ENCODE measurements at places on chromosomes 12 and 14.
A peak's percentile ranks its signal among the peaks of the same experiment; 100 is the strongest.

DNA sequence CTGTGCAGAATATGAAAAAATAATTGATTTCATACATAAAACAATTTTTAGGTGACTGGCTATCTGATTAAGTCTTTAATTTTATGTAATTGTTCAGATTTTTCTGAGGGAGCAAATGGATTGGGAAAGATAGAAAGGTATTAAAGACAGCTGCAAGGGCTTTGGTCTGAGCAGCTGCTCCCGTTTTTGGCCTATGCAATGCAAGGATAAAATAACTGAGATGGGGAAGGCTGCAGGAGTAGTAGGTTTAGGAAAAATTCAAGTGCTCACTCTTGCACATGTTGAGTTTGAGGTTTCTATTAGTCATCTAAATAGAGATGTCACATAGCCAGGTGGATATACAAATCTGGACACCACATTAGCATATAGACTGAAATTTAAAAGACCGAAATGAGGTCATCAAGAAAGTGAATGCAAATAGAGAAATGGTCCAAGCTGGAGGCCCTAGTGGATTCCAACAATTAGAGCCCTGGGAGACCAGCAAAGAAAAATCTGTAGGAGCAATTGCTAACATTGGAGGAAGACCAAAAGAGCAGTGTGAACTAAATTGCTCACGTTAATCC is 144.0 kb downstream of the PPFIA2 start:
- DNase-seq, result no peak

DNA sequence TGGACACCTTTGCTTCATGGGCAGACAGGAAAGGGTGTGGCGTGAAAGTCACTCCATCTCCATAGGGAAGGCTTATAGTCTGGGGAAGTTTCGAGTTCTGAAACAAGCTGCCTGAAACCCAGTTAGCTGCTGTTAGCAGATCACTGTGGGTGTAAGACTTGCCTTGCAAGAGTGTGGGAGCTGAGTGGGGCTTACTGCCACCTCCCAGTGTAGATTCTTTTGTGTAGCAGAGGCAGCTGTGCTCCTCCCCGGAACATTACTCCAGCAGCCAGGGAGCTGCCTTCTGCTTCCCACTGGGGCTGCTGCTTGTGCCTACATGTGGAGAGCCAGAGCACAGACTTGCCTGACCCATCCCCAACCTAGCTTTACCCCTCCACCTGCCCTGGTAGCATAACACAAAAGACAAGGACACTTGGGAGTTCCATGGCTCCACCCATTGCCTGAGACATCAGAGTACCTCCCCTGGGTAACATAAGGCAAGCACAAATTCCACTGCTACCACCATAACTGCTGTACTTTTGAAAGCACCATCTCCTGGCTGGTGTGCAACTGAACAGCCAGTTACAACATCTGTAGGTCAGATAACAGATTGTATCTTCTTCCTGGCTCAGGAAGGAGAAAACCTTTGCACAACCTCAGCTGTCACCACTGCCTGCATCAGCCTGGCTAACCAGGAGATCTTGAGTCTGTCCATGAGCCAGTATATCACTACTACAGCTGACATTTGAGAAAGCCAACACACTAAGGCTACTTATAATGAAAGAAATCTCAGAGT is 69.5 kb downstream of the ADAMTS20 start:
- no peak for DNase-seq

GRCh38 chr12:92847368-92847767 is 81.7 kb downstream of the EEA1 start:
- DNase-seq, result no peak

DNA sequence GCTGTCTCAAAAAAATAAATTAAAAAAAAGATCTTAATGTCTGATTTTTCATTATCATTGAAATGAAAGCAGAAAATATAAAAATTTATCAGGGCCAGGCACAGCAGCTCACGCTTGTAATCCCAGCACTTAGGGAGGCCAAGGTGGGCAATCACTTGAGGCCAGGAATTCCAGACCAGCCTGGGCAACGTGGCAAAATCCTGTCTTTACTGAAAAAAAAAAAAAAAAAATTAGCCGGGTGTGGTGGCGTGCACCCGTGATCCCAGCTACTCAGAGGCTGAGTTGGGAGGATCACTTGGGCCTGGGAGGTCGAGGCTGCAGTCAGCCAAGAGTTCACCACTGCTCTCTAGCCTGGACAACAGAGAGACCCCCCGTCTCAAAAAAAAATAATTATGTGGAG is 37.6 kb upstream of the CLIP1 start:
- DNase-seq, result no peak

GRCh38 chr12:56126732-56127239 is 1.3 kb upstream of the ESYT1 start:
- peak; percentile 7 for DNase-seq

DNA sequence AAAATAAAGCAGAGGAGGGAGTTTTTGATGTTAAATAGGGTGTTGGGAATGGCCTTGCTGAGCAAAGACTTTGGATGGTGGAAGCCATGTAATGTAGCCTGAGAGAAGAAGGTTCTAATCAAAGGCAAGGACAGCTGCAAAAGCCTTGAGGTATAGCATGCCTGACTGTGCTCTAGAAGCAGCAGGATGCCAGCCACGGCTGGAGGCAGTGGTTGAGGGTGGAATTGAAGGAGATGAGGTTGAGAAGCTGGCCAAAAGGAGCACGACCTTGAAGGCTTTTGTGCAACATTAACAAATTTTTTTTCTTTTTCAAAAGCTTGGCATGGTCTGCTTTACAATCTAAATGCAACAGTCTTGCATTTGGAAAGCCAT is 42.3 kb upstream of the CSRP2 start:
- DNase-seq, result no peak

GRCh38 chr12:49825360-49825970 is 2.7 kb downstream of the NCKAP5L start:
- peak; percentile 59 for DNase-seq

- no peak for DNase-seq
These were observed 78.9 kb downstream of the AKAP6 start for GRCh38 chr14:32408018-32408417.

DNA sequence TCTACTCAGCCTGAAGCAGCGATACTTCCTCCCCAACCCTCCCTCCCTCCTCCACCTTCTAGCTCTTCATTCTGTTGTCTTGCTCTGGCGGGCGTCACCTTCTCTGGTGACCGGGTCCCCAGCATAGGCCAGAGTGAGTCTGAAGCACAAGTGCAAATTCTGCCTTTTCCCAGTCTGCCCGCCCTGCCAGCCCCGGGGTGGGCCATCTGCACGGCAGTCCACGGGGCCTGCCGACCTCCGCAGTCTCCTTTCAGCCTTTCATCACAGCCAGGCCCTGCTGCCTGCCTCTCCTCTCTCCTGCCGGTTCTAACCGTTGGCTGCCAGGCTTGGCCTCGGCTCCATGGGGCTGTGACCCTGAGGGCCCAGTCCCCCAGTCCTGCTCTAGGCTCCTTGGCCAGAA is 58.7 kb downstream of the TESC start:
- no peak for DNase-seq

DNA sequence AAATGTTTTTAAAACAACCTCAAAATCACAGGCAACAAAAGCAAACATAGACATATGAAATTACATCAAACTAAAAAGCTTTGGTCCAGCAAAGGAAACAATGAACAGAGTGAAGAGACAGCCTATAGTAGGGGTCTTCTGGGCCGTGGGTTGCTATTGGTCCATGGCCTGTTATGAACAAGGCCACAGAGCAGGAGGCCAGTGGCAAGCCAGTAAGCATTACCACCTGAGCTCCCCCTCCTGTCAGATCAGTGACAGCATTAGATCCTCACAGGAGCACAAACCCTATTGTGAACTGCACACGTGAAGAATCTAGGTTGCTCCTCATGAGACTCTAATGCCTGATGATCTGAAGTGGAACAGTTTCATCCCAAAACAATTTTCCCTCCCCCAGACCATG is 174.0 kb downstream of the DIO2 start:
- DNase-seq, result no peak

DNA sequence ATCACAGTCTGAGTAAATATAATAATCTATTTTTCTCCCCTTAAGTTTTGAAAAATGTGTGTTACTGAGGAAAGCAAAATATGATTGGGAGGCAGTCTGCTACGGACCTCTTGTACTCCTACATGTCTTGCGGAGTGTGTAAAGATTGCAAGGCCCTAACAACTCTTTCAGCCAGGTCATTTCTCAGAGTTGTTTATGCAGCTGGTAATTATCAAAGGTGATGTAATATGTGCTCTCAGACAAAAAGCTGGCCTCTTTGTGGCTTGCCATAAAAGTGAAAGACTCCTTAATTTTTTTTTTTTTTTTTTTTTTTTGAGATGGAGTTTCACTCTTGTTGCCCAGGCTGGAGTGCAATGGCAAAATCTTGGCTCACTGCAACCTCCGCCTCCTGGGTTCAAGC is 40.5 kb upstream of the MON2 start:
- no peak for DNase-seq

DNA sequence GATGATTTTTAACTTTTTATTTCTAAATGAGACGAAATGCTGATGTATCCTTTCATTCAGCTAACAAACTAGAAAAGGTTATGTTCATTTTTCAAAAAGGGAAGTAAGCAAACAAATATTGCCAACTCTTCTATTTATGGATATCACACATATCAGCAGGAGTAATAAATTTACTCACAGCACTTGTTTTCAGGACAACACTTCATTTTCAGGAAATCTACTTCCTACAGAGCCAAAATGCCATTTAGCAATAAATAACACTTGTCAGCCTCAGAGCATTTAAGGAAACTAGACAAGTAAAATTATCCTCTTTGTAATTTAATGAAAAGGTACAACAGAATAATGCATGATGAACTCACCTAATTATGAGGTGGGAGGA is 139.6 kb downstream of the HMGA2 start:
- no peak for DNase-seq

- DNase-seq, result no peak
These were observed 11.3 kb downstream of the KIF26A start for GRCh38 chr14:104149617-104150135.

DNA sequence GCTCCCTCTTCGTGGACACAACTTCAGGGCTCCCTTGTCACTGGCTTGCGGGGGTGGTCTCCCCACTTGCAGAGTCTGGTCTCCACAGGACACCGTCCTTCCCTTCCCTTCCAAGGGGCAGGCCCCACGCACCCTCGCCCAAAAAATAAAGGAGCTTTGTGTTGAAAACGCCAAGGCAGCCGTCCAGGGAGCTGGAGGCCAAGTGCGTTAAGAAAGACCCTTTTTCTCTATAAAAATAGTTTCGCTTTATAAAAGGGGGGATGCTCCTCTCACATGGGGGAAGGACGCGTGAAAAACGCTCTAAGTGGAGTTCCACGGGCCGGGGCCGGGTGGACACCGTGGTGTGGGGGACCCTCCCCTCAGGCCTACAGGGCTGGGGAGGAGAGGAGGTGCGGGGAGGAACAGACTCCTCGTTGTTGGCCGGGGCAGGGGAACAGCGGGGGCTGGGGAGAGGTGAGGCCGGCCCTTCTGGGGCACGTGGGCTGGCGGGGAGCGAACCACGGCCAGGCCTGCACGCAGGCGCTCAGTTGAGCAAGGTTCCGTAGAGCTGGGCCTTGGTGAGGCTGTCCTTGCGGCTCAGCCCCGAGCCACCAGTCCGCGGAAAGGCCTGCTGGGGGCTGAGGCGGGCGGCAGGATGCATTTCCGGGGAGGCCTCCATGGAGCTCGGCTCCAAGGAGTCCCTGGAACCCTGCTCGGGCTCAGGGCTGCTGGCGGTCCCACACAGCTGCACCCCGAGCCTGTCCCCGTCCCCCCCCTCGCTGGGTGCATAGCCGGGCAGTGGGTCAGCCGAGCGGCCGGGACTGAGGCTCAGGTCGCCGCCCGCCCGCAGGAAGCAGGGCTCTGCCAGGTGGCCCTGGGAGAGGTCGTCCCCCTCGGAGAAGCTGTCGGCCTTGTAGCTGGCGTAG is 49.5 kb downstream of the BEGAIN start:
- DNase-seq, result no peak

DNA sequence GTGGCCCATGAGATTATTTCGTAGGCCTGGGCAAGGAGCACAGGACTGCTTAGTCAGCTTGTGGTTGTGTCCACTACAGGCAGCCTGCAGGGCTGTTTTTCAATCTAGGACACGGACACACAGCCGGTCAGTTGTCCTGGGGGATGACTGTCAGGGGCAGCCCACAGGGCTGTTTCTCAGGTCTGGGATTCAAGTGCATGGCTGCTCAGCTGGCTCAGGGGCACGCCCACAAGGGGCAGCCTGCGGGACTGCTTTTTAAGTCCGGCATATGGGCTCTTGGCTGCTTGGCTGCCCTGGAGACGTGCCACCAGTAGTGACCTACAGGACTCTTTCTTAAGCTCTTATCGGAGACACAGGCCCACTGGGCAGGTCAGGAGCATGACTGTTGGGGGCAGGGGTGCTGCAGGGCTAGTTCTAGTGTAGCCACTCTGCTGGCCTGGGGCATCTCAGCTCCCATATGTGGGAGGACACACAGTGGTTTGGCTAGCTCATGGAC is 26.6 kb upstream of the GTF2A1 start:
- no peak for DNase-seq

DNA sequence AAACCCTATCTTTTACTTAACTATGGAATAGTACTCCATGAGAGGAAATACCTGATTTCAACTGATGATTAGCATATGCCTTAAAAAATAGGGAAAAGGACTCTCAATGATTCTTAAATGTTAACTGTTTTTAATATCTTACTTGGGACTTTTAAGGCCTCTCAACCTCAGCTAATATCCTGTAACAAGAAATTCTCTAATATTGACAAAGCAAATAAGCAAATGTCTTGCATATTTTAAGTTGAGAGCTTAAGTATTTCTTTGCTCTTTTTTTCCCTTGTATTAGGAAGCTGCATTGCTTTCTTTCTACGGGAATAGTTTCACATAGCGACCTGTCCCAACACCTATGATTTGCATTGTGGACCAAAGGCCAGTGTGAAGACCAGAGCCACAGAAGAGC is 249.9 kb downstream of the BCAT1 start:
- DNase-seq, result no peak

DNA sequence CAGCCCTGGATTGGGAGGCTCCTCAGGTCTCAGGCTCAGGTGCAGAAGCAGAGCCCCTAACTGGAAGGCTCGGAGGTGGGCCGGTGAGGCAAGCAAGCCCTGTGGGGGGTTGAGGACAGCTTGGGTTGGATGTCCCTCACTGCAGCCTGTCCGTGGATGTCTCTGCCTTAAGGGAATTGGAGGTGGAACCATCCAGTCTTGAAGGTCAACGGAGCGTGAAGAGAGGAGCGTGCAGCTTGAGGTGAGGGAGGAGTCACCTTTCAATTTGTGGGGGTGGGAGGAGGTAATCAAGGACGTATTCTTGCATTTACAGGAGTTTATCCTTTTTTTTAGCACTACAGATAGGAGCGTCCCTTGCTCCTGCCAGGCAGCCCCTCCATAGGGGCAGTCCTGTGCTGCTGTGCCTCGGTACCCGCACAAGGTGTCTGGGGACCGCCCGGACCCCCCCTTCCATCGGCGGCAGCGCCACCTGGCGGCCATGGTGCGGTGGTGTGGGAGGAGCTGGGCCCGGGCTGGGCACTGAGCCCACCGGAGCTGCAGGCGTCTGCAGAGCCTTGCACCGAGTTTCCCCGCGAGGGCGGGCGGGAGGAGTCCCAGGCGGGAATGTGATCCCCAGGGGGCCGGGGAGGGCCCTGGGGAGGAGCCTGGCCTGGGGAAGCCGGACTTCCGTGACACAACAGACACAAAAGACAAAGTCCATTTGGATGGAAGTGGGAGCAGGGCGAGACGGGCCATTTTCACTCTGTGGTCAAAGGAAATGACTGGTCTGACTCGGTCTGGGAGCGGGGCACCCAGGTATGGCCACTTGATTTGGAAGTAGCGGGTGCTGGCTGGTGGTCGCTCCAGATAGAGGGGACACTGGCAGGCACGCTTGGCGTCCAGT is 864 bp downstream of the DNAJC22 start:
- DNase-seq, result peak; percentile 39

GRCh38 chr14:31582286-31582691 is 21.1 kb downstream of the NUBPL start:
- DNase-seq, result no peak
